Activated CD4-positive, alpha-beta T cell treated with anti-CD3 and anti-CD28 coated beads, Interleukin-2, amount 10 ng/mL, durations not matched to agents 7 days and 5 days (primary cell): ENCODE measurements at places on chromosomes 11 and 22.

- no peak for DNase-seq
These were observed 29.4 kb upstream of the LYVE1 start for GRCh38 chr11:10597877-10598351.

- DNase-seq = no peak
These were observed 41.8 kb upstream of the SHANK2 start for GRCh38 chr11:71293961-71294782.

GRCh38 chr11:75520688-75521087, 5.1 kb downstream of the GDPD5 start:
- DNase-seq = no peak

DNA sequence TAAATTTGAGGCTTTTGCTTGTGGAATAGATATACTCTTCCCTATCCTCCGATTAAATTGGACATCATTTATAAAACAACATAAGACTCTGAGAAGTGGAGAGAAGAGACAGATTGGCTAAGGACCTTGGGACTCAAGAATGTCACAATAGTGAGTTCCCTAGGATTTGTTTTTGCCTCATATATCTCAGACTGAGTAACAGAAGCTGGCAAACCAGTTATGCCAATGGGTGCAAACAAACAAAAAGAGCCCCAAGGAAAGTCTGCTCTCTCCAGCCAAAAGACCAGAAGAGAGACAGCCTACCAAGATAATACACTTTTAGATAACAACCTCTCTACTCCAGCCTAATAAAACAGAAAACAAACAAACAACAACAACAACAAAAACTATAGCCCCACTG, 28.9 kb downstream of the DEUP1 start:
- no peak for DNase-seq

DNA sequence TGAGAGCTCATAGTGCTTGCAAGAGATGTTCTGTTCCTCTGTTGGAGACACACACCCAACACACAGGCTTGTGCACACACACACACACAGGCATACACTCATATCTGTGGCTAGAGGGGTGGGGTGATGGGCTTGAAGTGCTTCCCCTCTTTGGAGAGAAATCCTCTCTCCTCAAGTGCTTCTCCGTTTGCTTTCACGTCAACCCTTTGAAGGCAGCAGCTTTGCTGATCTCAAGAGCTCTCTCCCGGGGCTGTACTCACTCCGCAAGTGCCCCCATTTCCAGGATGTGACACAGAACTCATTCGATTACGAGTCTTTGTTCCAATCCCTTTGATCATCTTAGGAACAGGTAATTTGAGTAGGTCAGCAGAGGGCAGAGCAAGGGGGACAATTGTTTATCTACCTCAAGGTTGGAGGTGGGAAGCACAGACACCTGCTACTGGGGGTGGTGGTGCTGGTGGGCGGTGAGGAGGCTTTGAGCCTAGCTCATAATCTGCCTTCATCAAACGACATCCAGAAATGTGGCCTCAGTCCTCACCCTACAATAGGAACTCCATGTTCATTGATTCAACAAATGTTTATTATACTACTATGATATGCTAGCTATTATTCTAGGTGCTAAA, 529.8 kb upstream of the CADM1 start:
- DNase-seq = no peak

DNA sequence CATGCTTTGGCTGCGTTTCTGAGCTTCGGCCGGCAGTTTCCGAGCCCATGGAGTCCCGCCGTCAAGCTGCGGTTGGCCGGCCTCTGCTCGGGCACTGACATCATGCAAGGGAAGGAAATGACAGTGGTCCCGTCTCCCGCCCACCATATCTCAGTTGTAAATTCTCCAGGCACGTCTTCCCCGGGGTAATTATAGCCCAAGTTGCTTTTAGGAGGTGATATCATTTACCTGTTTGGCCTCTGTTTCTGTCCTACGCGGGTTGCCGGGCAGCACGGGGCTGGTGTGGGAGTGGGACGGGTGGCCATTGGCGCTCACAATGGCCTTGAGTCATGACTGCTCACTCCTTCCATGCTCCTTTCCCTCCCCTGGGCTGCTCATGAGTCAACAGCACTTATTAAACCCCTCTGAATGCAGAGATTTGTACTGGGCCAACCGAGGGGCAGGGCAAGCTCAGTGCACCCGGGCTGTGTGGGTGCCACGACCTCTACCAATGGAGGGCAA, 4.2 kb upstream of the ANO1 start:
- no peak for DNase-seq

DNA sequence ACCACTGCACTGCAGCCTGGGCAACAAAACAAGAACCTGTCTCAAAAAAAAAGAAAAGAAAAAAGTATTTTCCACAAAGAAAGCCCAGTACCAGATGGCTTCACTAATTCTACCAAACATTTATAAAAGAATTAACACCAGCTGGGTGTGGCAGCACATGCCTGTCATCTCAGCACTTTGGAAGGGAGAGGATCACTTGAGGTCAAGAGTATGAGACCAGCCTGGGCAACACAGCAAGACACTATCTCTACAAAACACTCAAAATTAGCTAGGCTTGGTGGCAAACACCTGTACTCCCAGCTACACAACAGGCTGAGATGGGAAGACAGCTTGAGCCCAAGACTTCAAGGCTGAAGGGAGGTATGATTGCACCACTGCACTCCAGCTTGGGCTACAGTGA, 20.1 kb downstream of the RSF1 start:
- no peak for DNase-seq

GRCh38 chr11:17865765-17866428, 131.3 kb downstream of the KCNC1 start:
- no peak for DNase-seq

DNA sequence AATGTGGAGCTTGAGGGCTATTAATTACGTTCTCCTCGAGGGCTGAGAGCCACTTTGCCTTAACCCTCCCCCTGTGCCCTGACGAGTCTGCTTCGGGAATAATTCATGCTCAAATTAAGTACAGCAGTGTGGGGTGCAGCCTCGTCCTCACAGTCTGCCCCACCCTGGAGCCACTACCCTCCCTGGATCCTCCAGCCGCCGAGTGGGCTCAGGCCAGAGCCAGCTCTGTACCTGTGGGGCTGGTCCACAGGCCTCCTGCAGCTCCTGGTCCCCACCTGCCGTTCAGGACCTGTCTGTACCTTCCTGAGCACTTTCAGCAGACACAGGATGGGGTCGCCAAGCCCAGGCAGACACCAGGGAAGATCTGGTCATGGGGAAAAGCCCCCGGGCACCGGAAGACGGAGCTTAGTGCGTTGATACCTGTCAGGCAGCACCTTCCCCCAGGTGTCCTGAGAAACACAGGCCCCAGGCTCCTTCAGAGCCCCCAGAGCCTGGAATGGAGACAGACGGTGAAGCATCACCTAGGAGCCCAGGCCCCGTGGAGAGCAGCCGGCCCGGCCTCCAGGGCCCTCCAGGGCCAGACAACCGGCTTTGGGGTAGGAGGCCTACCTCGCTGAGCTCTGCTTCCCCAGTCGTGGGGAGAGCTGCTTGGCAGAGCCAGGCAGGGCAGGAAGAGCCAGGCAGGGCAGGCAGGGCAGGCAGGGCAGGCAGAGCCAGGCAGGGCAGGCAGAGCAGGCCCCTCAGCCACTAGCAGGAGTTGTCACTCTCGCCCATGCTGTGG, 9.7 kb downstream of the TSPAN32 start:
- no peak for DNase-seq

DNA sequence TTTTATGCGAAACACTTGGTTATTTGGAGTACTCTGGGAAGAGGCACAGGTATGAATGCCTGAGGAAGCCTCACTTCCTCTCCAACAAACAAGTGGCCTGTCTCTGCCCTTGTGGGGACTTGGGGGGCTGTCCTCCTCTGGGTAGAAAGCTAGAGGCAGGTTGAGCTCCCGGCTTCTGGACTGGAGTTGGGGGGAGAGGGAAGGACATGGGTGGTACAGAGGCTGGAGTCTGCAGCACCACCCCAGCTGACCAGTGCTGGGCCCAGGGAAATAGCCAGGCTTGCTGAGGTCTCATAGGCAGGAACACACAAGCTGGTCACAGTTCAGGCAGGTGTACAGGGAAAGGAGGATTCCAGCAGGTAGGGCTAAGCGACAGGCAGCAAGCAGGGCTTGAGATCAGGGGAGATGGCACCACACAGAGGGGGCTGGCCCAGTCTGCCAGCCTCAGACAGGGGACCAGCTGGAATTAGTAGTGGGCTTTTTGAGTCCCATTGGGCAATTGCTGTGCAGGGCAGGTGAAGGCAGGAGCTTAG, 135.3 kb upstream of the TEAD1 start:
- DNase-seq = no peak

GRCh38 chr11:121464352-121464946, 11.7 kb upstream of the SORL1-AS1 start:
- peak; percentile 77 for DNase-seq

GRCh38 chr22:24376586-24376985, 50.8 kb upstream of the ADORA2A start:
- DNase-seq = no peak

DNA sequence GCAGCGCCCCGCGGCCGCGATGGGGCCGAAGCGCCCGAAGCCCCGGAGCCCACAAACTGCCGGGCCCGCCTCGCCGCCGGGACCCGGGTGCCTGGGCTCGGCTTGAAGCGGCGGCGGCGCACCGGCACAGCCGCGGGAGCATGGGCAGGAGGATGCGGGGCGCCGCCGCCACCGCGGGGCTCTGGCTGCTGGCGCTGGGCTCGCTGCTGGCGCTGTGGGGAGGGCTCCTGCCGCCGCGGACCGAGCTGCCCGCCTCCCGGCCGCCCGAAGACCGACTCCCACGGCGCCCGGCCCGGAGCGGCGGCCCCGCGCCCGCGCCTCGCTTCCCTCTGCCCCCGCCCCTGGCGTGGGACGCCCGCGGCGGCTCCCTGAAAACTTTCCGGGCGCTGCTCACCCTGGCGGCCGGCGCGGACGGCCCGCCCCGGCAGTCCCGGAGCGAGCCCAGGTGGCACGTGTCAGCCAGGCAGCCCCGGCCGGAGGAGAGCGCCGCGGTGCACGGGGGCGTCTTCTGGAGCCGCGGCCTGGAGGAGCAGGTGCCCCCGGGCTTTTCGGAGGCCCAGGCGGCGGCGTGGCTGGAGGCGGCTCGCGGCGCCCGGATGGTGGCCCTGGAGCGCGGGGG, 346 bp downstream of the FJX1 start:
- DNase-seq = no peak
